ENCODE measurements at places on chromosomes 16 and 17.

DNA sequence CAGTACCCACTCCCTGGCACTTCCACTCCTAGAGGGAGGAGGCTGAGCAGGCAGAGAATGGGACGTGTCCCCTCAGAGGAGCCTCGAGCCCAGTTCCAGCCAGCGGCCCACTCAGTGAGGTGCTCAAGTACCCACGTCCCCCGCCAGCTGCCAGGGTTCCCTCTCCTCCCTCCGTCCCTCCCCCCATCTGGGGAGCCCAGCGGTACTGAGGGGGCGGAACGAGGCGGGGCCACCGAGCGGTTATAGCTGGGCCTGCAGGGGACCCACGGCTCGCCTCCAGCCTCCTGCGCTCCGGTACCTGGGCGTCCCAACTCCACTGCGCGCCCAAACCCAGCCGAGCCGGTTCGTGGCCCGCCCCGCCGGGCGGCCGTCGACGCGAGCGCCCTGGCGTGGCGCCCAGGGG lies at the start of gene NPW:
TSS of gene NPW (plus strand) at position 268 of the 403 bp plus-strand sequence.
- no peak for DNase-seq

GRCh38 chr17:76597156-76598003 lies 11.7 kb upstream of the ST6GALNAC2 start:
- no peak for DNase-seq

DNA sequence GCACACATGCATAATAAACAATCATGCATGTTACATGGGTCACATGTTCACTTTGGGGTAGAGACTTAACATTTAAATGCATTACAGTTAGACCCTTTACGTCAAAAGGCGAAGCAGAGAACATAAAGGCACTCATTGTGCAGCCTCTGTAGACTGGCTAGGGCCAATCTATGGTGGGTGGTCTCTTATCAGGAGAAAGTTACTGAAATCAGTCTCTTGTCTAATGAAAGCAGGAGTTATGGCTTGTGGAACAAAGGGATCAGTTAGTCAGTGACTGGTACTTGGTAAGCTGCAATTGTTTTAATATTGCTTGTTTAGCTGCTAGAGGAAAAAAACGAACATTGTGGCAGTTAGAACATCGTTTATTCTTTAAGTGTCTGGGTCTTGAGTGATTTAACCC lies 1.4 kb upstream of the CNEP1R1 start:
- DNase-seq, result no peak

DNA sequence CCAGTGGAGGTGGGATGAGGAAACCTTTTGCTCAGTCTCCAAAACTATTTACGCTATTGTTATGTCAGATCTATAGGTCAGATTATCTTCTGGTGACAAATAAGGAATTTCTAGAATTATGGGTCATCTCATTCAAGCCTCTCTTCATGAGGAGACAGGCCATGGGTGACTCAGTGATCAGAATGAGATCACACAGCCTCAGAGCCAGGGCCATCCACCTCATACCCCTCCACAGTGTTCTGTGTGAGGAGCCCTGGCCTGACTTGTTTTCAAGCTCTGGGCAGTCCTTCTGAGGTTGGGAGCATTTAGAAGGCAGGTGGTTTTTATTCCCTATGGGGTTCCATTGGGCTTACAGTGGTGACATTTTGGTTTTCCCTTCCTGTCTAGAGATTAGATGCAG lies 26.5 kb downstream of the YPEL2 start:
- no peak for DNase-seq

DNA sequence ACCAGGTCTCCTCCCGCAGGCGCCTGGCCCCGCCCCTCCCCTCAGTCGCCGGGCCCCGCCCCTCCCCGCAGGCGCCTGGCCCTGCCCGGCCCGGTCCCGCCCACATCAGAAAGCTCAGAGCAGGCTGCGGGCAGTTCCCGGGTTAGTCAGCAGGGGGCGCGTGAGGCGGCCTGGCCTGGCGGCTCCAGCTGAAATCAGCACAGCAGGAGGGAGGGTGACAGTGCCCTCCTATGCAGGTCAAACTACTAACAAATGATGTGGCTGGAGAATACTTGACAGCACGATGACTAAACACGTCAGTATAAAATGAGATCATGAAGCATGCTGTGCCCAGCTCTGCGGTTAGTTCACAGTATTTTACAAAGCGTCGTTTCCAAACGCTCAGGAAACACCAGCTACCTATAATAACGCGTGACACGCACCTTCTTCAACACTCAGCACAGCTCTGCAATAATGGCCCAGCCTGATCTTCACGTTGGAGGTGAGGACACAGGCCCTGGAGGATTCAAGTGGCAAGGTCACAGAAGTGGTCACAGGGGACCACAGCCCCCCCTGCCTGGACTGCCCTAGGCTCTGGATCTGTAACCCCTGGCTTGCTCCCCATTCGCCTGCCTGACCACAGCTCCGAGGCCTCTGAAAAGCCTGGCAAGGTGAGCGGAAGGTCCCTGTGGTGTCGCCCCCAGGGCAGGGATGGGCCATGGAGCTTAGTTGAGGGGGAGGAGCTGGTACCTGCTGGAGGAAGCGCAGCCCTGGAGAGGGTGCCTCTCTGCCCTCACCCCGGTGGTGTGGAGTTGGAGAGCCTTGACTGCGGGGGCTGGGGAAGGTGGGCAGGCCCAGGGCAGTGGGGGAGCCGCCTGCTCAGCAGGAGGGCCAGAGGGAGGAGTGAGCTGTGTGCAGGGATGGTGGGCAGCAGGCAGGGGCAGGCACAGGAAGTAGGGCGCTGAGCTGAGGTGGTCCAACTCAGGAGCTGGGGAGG lies 81.2 kb downstream of the KCNJ12 start:
- DNase-seq, result peak; percentile 33

DNA sequence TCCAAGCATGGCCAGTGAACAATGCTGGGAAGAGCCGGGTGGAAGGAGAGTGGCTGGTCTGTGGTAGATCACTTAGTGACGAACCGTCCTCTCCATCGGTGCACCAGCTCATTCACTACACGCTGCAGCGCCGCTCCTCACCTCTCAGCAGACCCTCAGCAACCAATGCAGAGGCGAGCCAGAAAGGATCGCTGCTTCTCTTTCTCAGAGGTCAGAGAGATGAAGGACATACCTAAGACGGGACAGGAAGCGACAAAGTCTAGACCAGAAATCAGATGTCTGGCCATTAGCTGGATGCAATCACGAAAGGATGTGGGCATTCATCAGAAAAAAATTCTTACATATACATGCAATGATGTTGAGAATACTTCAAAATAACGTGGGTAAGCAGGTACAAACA lies 26.9 kb downstream of the NSMCE1 start:
- no peak for DNase-seq

- DNase-seq, result no peak
Observed at GRCh38 chr16:66154801-66155200, 211.7 kb upstream of the CDH5 start.

DNA sequence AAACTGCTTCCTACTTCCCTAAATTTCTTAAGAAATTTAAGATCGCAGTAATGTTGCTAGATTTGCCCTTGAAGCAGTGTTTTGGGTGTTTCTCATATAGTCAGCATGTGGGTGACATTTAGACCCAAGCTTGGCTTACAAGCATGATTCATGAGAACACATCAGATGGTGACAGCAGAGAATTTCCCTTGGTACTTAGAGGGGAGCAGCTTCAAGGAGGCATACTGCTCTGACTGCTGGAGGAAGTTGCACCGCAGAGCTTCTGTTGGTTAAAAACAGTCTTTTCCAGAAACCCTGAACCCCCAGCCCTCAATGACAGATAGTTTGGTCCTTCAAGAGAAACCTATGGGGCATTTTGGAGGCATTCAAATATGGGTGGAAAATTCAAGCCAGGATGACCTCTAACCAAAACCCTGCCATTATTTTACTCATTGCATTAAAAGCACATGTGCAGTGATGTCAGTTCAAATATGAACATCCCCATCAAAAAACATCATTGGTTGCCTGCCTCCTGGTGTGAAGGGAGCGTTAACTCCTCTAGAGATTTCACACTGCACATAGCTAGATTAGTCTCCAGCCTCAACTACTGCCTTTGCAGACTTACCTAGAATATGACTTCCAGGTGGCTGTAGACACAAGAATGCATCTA lies 201.5 kb upstream of the CACNG5 start:
- DNase-seq, result no peak

DNA sequence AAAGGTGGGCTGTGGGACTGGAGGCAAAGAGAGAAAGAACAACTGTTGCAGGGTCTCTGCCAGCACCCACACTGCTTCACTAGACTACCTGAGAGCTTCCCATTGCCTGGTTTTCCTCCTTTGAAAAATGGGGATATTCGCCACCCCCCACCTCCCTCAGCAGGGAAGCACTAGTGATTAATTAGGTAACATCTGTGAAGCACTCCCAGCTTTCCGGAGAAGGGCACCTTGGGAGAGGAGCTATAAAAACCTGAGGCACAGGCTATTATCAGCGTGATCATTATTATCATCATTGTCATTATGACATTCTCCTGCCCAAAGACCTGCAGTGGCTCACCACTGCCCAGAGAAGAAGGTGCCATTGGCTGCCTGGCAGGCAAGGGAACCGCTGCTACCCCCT lies 83.5 kb downstream of the XYLT1 start:
- DNase-seq, result no peak

GRCh38 chr16:7452090-7452489 lies 119.4 kb downstream of the RBFOX1 start:
- no peak for DNase-seq

DNA sequence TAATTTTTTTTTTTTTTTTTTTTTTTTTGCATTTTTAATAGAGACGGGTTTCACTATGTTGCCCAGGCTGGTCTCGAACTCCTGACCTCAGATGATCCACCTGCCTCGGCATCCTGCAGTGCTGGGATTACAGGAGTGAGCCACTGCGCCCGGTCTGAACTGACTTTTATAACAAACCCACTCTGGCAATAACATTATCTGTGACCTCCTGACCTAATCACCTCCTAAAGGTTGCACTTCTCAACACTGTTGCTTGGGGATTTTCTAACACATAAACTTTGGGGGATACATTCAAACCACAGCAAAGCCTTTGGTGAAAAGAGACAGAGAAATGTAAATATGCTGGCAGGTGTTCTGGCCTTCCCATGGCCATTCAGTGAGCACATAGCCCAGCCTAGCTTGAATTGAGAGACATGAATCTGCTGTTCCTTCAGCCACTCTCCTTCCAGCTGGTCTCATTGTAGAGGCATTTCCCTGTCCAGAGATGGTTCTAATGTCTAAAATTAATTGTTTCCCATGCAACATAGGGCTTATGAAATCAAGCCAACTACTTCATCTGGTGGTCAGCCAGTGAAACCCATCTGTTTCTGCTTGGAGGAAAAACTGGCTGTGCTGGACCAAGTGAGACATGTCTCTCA lies 28.3 kb downstream of the LYRM1 start:
- no peak for DNase-seq

DNA sequence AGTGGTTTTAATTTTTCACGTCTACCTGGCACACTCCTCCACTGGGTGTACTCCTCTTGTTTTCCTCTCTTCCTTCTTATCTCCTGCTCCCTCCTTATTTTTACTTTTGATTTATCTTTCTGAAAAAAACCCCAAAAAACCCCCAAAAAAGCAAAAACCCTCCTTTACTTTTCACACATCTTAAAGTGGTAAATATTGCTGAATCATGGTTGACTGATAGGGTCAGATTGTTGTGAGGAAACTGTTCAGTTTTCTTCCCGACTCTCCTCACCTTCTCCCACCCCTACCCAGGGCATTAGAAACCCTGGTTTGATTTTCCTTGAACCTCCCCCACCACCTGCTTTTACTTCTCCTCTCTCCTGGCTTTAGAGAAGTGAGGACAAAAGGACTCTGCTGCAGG lies 25.4 kb downstream of the ARHGAP44 start:
- DNase-seq, result no peak

DNA sequence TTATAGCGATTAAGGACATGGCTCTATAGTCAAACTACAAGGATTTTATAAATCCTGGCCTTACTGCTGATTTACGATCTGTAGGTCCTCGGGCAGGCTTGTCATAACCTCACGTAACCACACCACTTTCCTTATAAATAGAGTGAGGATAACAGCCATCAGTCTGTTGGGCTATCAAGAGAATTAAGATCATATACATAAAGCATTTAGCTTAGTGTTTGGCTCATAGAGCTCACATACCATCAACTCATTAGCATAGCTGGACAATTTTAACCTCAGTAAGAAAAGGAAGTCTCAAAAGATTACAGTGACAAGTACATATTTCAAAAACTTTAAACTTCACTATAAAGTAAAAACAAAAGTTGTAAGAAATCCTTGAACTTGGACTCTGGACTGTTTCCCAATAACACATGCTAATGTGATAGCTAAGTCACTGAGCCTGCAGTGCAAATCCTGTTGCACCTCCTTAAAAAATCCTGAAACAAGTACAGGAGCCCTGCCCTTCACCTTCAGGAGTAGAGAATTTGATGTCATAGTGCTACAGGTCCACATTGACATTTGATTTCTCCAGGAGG lies 20.8 kb upstream of the CLEC3A start:
- DNase-seq, result no peak
